ENCODE measurements at places on chromosomes 7 and 10.

GRCh38 chr7:73701357-73701995 is 18.0 kb downstream of the STX1A start:
- DNase-seq = peak; percentile 53

DNA sequence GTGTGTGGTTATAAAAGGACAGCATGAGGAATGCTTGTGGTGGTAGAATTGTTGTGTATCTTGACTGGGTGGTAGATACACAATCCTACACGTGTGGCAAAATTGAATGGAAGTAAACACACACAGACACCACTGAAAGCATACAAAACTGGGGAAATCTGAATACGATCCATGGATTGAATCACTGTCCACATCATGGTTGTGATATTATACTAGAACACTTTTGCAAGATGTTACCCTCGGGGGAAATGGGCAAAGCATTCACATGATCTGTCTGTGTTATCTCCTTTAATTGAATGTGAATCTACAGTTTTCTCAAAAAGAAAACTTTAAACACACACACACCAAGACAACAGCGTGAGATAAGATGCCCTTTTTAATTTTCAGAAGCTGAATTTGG is 165.2 kb upstream of the CELF2 start:
- no peak for DNase-seq

GRCh38 chr10:7826971-7827370 is 8.7 kb downstream of the TAF3 start:
- DNase-seq = no peak

DNA sequence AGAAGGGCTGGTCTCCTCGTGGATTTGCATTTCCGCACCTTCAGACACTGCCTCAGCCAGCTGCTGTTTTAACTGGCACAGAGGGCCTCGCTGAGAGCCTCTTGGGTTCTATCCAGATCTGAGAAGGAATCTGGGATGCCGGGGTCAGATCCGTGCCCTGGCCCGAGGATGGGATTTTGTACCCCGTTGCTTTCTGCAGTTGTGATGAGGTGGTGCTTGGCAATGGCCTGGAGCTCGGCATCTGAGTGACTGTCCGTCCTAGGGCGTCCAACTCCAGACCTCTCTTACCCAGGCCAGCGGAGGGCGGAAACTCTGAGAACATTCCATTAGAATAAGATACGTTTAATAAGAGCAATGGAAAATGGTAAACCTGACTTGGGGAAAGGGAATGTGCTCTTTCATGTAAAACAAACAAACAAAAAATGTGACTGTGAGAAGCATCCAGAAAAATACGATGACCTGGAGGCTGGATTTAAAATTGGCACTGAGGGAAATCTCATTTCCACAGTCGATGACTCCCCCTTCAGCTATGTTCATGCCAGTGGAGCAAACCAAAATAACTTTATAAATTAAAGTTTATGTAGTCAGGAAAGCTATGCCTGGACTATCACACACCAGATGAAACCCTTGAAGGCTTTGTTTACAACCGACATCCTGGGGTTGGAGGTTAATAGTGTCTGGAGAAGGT is 39.6 kb downstream of the GRK5 start:
- DNase-seq = no peak

GRCh38 chr10:31756729-31757110 is 171.9 kb downstream of the ARHGAP12 start:
- no peak for DNase-seq

- no peak for DNase-seq
These were observed 191.8 kb downstream of the ADARB2 start for GRCh38 chr10:1545524-1545923.

DNA sequence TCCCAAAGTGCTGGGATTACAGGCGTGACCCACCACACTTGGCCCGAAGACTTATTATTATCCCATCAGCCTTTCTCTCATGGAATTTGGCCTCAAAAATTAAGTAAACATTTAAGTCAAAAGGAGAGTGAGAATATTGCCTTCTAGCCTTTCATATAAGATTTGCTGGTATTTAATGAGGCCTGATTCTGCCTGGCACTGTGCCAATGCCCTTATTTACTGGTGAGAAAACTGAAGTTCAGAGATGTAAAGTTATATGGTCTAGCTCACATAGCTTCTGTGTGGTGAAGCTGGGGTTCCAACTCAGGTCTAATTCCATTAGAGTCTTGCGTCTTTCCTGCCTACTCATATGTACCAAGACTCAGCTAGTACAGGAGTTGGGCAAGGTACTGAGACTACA is 260.2 kb downstream of the SDHAF3 start:
- no peak for DNase-seq

DNA sequence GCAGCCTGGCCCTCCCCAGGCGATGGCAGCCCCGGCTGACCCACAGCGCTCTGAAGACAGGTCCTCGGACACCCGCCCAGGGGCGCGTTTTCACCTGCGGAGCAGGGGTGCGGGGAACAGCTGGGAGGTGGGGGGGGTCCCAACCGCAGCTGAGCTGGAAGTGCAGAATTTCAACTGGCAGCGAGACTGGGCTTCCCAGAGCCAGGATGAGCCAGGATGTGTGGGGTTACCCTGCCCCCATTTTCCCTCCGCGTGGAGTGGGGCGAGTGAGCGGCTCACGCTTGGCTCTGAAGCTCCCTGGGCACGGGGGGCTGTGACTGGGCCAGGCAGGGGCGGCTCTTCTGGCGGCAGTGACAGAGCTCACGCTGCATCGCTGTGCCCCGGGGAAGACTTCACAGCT is 70.2 kb downstream of the DNAJB6 start:
- DNase-seq = no peak

DNA sequence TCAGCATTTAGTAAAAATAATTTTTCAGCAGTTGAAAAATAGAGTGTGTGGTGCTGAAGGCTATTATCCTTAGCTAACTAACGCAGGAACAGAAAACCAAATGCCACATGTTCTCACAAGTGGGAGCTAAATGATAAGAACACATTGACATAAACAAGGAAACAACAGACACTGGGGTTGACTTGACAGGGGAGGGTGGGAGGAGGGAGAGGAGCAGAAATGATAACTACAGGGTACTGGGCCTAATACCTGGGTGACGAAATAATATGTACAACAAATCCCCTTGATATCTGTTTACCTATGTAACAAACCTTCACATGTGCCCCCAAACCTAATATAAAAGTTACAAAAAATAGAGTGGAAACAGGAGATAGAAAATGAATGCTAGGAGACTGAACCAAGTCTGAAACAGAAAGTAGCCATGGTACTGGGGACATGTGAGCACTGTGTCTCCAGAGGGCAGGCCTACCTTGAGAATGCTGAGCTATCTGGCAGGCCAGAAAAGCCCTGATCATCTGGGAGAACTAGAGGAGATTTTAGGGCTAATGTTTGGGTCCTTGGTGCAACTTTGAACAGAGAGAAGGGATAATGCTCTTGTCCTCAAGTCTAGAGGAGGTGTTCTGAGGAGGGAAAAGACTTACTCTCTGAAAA is 4.7 kb upstream of the EFCAB10 start:
- no peak for DNase-seq

GRCh38 chr10:47331954-47332353 is 9.7 kb downstream of the GDF2 start:
- no peak for DNase-seq

- DNase-seq = no peak
These were observed 48.3 kb downstream of the BUB3 start for GRCh38 chr10:123202506-123202905.

DNA sequence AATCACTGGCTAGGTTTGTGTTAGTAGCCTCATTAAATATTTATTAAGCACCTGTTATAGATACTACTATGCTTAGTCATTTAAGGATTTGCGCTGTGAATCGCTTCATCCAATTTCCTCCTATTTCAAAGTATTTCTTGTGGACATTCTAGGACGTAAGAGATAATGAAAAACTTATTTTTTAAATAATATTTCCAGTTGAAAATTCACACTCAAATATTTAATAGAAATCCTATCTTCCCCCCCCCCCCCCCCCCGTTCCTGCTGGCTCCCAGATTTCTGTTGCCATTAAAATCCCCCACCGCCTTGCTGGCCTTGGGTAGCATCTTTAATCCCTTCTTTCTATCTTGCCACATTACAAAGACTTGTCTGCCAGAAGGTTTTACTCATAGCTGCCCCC is 6.0 kb downstream of the INSYN2A start:
- DNase-seq = no peak

DNA sequence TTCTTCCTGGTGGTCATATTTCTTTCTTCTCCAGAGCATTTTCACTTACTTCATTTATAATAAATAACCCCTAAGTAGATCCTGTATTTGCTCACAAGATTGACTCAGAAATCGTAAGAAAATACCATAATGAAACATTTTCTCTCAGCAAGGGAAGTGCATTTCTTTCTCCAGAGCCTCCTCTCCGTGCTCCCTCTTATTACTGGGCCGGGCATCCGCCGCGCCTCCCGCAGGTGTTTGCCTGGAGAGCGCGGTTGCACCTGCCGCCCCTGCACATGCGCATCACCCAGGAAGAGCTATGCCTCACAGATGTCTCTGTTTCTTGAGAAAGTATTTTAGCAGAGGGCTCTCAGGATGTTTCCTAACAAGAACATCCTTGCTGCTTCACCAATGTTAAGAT is 509.2 kb downstream of the TCERG1L start:
- peak; percentile 11 for DNase-seq

DNA sequence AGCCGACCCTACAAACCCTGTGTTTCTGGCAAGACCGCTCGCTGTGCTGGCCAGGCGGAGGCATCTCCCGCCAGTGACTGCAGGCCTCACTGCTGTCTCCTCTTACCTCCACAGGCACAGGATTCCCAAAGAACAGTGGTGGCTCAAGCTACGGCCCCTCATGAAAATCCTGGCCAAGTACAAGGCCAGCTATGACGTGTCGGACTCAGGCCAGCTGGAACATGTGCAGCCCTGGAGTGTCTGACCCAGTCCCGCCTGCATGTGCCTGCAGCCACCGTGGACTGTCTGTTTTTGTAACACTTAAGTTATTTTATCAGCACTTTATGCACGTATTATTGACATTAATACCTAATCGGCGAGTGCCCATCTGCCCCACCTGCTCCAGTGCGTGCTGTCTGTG is 36.2 kb downstream of the PITRM1 start:
- DNase-seq = no peak

- no peak for DNase-seq
These were observed 51.7 kb downstream of the ADCY1 start for GRCh38 chr7:45625714-45626440.

GRCh38 chr7:35728412-35729060 is 33.6 kb upstream of the HERPUD2 start:
- DNase-seq = no peak

- DNase-seq = no peak
These were observed 140.3 kb downstream of the MAPK8 start for GRCh38 chr10:48446785-48447184.

GRCh38 chr7:139541600-139542307 is 18.3 kb downstream of the CLEC2L start:
- DNase-seq = peak; percentile 12

- DNase-seq = no peak
These were observed 70.1 kb downstream of the RNF133 start for GRCh38 chr7:122628651-122629411.

GRCh38 chr10:110691139-110691538 is 47.0 kb downstream of the RBM20 start:
- no peak for DNase-seq

- DNase-seq = no peak
These were observed 130.0 kb downstream of the PLXNA4 start for GRCh38 chr7:132446260-132446659.

GRCh38 chr10:61592581-61592980 is 70.1 kb upstream of the CABCOCO1 start:
- DNase-seq = no peak

- DNase-seq = no peak
These were observed 21.2 kb downstream of the YAE1 start for GRCh38 chr7:39587393-39587792.

DNA sequence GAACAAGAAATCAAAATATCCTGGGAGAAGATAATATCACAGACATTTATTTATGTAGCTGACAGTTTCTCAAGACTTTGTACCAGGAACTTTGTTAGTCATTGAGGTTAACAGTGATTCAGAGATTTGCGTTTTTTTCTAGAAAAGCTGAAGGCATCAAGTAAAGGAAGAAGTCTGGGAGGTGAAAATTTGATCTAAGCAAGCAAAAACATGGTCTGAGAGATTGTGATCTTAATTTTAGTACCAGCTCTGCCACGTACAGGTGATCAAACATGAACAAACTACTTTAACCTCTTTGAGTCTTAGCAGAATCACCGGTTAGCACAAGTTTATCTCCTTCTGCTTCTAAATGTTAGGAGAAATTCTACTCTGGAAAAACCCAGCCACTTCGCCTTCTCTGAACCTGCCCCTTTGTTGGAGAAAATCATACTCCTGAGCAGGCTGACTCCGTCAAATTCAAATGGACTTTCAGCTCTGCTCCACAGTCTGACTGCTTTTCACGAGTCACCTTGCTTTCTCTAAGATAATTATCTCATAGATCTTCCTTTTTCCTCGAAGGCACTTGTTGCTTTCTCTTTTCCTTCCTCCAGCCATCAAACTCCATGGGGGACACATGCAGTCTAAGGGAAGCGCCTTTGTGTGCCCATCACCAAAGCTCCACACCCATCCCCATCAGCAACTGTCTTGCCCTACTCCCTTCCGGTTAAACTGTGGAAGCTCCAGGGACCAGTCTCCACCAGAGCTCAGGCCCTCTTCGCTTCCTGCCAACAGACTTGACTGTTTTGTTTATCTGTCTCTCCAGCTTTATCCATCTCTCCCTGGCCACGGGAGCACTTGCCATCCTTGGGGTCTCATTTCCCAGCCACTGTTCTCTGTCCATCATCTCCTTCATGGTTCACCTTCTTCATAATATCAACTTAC is 86.3 kb downstream of the PRKCQ start:
- no peak for DNase-seq

- no peak for DNase-seq
These were observed 68.9 kb upstream of the FOXK1 start for GRCh38 chr7:4612939-4613841.

- DNase-seq = no peak
These were observed 12.0 kb downstream of the SUFU start for GRCh38 chr10:102515724-102516123.

- no peak for DNase-seq
These were observed 46.4 kb downstream of the CREB5 start for GRCh38 chr7:28458732-28459131.

DNA sequence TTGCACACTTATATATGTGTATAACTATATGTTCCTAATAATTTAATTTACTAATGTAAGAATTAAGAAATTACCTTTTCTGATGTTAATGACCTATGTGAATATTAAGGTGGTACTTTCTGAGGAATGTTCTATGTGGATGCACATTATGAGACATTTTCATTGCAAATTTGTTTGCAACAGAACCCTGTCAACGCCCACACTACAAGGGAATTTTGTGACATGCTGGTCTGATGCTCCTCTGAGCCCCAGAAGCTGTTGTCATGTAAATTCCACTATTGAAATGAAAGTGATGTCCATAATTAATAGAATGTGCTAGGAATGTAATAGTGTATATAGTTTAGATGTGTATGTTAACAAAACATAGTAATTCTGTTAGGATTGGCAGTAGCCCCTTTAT is 4.5 kb downstream of the GRM3 start:
- DNase-seq = no peak

Data from NCI-H526 (cell line).